ENCODE measurements at places on chromosomes 5 and 9.

DNA sequence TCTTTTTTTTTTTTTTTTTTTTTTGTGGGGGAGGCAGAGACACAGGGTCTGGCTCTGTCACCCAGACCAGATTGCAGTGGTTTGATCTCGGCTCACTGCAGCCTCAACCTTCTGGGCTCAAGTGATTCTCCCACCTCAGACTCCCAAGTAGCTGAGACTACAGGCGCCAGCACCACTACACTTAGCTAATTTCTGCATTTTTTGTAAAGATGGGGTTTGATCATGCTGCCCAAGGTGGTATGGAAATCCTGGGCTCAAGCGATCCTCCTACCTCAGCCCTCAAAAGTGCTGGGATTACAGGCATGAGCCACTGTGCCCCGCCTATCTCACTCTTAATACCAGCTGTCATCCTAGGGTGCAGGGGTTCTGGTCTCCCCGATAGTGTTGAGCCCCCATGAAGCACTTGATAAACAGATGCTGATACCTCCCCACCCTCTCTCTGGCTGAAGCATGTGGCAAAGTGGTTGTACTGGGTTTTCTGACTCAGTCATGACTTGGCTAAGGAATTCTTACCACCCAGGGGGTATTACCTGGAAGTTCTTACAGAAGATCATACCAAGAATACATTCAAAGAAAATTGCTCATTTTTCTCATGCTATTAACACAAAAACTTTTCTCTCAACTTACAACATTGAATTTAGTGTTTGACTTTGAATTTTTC is 110.2 kb upstream of the DAPK1 start:
- no peaks in the 10 kb centered on the region for H3K27me3 ChIP-seq
- no peak overlapping the region for H3K27ac ChIP-seq
- no peaks in the 10 kb centered on the region for H3K4me1 ChIP-seq

DNA sequence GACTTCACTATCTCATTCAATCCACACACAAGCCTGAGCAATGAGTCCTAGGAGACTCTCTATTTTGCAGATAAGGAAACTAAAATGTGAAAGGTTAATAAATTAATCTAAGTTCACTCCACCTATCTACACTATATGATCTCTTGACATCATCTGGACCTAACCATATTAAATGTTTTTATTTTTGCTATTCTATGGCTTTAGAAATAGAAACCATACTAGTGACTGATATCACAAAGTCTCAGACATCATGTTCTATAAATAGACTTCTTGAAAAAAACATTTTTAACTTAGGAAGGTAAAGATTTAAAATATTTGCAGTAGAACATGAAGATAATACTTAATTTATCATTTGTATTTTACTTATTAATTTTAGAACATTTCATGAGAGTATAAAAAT is 9.4 kb upstream of the ADGRV1 start:
- no peaks in the 10 kb centered on the region for H3K36me3 ChIP-seq
- H3K27ac ChIP-seq, result no peak overlapping the region
- H3K4me1 ChIP-seq, result no peaks in the 10 kb centered on the region
- no peak for DNase-seq
- H3K27me3 ChIP-seq, result no peaks in the 10 kb centered on the region
- no peak overlapping the region for H3K4me3 ChIP-seq

GRCh38 chr9:18544456-18544855 is 70.5 kb downstream of the ADAMTSL1 start:
- H3K36me3 ChIP-seq, result no peaks in the 10 kb centered on the region
- no peak overlapping the region for H3K27ac ChIP-seq
- H3K4me1 ChIP-seq, result no peaks in the 10 kb centered on the region
- DNase-seq, result no peak
- H3K27me3 ChIP-seq, result no peaks in the 10 kb centered on the region

DNA sequence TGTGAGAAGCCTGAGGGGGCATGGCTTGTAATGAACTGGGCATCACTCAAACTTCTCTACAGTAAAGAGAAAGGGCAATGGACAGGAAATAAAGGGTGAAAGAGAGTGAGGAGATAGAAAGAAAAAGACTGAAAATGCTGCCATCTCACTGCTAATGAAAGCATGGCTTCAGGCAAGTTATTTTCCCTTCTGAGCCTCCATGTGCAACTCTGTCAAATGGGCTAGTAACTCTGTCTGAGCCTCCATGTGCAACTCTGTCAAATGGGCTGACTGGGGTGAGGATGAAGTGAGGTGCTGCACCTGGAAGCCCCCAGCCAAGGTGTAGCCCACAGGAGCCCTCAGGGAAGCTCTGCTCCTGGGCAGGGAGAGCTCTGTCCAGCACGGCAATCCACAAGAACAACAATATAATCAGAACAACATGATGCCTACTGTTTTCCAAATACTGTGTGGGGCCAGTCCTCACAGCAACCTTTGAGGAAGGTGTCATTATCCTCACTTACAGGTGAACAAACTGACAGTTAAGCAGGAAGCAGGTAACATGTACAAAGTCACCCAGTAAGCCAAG is 73.8 kb upstream of the XPA start:
- DNase-seq, result no peak
- no peak overlapping the region for H3K4me3 ChIP-seq
- no peak overlapping the region for H3K27ac ChIP-seq
- H3K36me3 ChIP-seq, result no peaks in the 10 kb centered on the region

DNA sequence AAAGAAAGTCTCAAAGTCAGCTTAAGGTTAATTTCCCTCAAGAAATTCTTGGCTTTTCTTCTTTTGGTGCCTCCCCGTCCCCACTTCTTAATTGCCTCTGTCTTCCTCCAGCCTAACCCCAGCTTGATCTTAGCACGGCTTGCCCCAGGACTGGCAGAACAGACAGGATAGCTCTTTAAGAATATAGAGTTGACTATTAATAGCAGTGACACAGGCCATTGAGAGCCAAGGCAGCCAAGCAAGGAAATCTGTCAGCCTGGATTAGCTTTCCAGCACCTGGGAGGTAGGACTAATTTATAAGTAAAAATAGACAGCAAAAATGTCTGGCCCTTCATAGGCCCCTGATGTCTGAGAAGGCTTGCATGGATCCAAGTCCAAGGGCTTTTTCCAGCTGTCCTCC is 384.6 kb upstream of the SLC30A5 start:
- DNase-seq, result no peak
- no peak overlapping the region for H3K4me3 ChIP-seq
- no peak overlapping the region for H3K27ac ChIP-seq
- peaks cover 2% of the 10 kb centered on the region for H3K4me1 ChIP-seq
- no peaks in the 10 kb centered on the region for H3K36me3 ChIP-seq

GRCh38 chr9:73575101-73576060 is 423.7 kb downstream of the ANXA1 start:
- no peak for DNase-seq
- H3K27ac ChIP-seq, result peak overlapping the region; percentile 12
- no peaks in the 10 kb centered on the region for H3K4me1 ChIP-seq
- no peaks in the 10 kb centered on the region for H3K36me3 ChIP-seq

DNA sequence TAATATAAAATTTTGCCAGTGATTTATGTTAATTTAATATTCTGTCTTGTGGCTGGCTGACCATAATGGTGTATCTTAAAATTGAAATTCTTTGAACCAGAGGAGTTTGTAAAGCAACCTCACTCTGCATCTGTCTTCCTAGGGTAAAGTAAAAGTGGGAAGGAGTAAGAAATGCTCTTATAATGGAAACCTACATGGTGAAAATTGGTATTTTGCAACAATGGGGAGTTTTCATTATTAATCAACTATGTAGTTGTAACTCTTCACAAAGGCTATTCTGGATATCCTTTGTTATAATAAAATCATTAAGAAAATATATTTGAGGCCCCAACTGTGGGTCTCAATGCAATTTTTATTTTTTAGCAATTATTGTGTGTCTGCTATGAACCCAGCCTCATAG is 44.2 kb downstream of the SNX30 start:
- H3K27ac ChIP-seq, result no peak overlapping the region
- no peaks in the 10 kb centered on the region for H3K4me1 ChIP-seq
- H3K27me3 ChIP-seq, result no peaks in the 10 kb centered on the region
- no peaks in the 10 kb centered on the region for H3K36me3 ChIP-seq

DNA sequence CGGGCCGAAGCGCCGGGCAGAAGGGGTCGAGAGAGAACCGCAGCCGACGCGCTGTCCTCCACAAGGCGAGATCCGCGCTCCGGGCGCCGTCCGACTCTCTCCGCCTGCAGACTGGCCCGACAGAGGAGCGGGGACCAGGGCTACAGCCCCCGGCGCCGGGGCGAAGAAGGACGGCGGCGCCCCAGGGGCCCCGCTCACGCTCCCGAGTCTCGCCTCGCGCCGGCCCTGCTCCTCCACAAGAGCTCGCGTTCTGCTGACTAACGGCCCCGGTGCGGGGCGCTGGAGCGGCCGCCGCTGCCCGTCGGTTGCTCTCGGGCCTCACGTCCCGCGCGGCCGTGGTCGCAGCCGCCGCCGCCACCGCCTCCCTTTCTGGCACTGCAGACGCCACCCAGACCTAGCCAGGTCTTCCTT is 338 bp downstream of the ABHD17B start:
- H3K27me3 ChIP-seq, result no peaks in the 10 kb centered on the region
- no peak for DNase-seq
- peaks cover 16% of the 10 kb centered on the region for H3K4me1 ChIP-seq
- H3K27ac ChIP-seq, result peak overlapping the region; percentile 90

- H3K4me1 ChIP-seq, result peaks cover 4% of the 10 kb centered on the region
- DNase-seq, result no peak
- H3K27me3 ChIP-seq, result no peaks in the 10 kb centered on the region
- no peak overlapping the region for H3K27ac ChIP-seq
- H3K36me3 ChIP-seq, result no peaks in the 10 kb centered on the region
Observed at GRCh38 chr9:99056886-99057664, 47.8 kb upstream of the TGFBR1 start.

DNA sequence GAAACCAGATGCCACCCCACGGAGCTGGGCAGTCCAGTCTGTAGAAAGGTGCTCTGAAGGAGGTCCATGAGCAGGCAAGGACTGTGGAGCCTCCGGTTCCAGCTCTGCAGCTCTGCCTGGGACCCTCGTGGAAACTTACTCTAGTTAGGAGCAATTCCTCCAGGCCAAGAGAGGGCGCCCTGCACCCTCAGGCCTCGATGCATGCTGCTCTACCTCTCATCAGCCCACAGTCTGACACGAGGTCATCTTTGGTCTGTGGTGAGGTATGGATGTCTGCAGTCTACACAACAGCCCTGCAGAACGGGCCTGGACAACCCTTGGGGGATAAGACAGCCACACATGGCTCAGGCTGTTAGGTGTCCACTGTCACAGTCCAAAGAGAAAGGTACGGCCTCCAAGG is 50.6 kb upstream of the UBTD2 start:
- peaks cover 29% of the 10 kb centered on the region for H3K36me3 ChIP-seq
- H3K4me1 ChIP-seq, result peaks cover 31% of the 10 kb centered on the region
- H3K4me3 ChIP-seq, result no peak overlapping the region
- no peak for DNase-seq

DNA sequence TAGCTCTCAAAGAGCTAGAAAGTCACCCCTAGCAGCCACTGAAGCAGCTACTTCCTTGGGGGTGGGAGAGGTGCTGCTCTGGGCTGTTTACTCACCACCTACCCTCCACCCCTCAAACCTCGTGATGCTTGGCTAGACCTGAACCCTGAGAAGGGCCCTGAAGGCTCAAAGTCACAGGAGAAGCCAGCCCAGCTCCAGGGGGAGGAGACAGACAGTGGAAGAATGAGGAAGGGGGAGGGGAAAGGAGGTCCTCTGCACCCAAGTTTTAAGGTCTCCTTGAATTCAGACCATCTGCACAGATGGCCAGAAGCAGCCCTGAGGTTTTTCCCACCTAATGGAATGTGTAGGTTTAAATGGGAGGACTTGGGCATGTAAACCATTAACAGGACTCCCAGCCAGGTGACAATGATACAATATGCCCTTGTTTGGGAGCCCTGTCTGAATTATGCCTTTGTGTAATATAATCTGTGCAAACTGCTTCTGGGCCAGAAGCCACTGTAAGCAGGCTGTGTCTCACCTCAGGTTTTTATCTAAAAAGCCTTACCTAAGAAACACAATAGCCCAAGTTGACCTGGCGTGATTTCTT is 180.5 kb downstream of the PIK3R1 start:
- no peaks in the 10 kb centered on the region for H3K36me3 ChIP-seq
- H3K4me3 ChIP-seq, result no peak overlapping the region
- no peaks in the 10 kb centered on the region for H3K4me1 ChIP-seq
- H3K27ac ChIP-seq, result no peak overlapping the region
- no peaks in the 10 kb centered on the region for H3K27me3 ChIP-seq

DNA sequence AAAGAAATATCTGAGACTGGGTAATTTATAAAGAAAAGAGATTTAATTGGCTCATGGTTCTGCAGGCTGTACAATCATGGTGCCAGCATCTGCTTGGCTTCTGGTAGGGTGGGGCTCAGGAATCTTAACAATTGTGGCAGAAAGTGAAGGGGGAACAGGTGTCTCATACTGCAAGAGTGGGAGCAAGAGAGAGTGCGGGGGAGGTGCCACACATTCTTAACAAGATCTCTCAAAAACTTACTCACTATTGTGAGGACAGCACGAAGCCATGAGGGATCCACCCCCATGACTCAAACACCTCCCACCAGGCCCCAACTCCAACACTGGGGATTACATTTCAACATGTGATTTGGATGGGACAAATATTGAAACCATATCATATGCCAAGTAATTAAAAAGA is 70.1 kb upstream of the PANK3 start:
- no peak overlapping the region for H3K27ac ChIP-seq
- H3K4me1 ChIP-seq, result no peaks in the 10 kb centered on the region

DNA sequence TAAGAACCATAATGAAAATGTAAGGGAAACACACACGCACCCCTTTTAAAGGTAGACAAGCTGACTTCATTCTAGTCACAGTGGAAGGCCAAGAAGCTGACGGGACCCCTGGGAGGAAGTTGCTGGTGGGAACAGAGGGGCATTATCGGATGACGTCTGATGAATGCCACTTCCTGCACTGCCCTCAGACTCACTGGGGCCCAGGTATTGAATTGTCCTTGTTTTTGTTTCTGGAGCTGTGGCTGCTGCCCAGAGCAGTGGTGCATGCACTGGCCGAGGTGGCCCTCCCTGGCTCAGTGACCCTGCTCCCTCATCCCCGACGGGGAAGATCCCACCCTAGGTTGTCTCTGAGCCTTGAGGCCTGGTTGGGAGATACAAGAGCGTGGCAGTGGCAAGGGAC is 15.3 kb upstream of the RPL26L1 start:
- no peaks in the 10 kb centered on the region for H3K27me3 ChIP-seq
- DNase-seq, result no peak

DNA sequence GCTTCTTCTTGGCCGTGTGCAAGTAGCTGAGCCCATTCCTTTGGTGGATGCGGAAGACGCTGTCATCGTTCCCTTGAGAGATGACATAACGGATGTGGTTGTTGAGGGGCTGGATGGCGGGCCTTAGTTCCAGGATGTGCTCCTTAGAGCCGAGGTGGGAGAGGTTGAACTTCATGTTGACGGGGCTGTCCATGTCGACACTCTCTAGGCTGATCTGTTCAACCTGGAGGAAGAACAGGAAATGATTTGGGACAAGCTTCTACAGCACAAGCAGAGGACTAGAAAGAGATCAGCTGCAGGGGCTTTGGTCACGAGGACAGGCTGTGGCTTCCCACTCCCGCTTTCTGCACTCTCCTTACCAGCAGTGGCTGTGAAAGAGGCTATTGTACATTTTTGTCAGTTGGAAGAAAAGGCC is 176.0 kb downstream of the SLC12A2 start:
- H3K4me3 ChIP-seq, result no peak overlapping the region
- peaks cover 9% of the 10 kb centered on the region for H3K4me1 ChIP-seq
- H3K27ac ChIP-seq, result no peak overlapping the region
- no peaks in the 10 kb centered on the region for H3K27me3 ChIP-seq
- peak; percentile 9 for DNase-seq
- H3K36me3 ChIP-seq, result no peaks in the 10 kb centered on the region
